ENCODE measurements at places on chromosomes 5 and 9. TPM values are rescaled to one million over a fixed set of nuclear protein-coding genes. Genes with fewer than 3 reads are reported as not detected.

Gene WDR5
- 17.1 TPM for total RNA-seq

DNA sequence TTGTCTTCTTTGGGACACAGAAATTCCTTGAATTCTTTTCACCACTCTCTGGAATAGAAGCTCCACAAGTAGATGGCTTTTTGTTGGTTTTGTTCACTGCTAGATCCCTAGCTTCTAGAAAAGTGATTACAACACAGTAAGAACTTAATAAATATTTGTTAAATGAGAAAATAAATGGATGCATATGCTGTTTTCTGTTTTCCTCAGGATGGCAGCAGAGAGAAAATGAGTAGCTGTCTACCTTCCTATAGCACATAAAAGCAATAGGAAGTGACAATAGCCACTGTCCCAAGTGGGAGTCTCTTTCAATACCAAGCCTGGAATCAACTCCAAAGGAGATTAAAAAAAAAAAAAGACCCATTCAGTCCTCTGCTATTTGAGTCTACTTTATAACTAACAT, 100.6 kb upstream of the NREP start:
- no peak for DNase-seq

DNA sequence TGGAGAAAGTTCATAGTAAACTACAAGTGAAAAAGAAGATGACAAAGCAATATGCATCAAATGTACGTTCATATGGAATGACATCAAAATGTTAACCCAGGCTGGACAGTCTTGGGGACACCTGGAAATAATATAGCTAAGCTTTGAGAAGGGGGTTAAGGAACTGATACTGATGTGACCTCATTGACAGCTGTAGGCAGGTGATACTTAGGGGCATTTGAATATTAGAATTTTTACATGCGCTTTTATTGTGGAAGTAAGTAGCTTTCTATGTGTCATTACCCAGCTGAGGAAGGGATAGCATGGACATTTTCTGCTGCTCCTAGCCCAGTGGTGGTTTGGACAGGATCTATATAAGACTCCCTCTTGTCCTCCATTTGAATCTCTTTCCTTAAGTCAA, 299.7 kb downstream of the CWC27 start:
- no peak for DNase-seq

Gene FREM1
- 6.8 TPM for total RNA-seq

Gene C5orf63
- total RNA-seq, result 3.3 TPM

Gene RNF180
- 49.6 TPM for total RNA-seq

DNA sequence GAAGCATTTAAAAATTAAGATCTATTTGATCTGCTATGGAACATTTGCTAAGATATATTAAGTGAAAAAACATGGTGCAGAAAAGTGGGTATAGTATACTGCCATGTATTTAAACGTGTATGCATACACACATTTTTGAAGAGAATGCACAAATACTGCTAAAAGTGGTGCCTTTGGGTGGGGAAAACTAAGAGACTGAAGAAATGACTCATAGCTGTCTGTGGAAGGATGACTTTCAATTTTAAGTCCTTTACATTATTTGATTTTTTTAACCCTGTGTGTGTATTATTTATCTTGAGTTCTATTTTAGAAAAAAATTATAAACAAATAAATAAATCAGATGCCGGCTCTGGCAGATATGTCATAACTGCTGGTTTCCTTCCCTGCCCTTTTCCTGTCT, 120.7 kb upstream of the SLIT3 start:
- DNase-seq, result no peak

Gene CDH12
- total RNA-seq, result not detected

GRCh38 chr5:1801222-1801966, at the start of gene NDUFS6:
TSS of gene NDUFS6 (plus strand) at chr5:1801407. CDS start at chr5:1801418, 11 bp downstream.
- DNase-seq, result peak; percentile 94

DNA sequence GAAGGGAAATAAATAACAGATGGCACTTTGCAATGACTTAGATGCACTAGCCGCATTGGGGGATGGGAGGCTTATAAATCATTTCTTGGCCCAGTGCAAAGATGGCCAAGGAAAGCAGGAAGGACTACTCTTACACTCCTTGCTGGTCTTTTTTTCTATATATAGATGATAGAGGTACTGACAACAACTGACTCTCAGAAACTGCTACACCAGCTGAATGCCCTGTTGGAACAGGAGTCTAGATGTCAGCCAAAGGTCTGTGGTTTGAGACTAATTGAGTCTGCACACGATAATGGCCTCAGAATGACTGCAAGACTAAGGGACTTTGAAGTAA, 1.7 kb downstream of the CCNG1 start:
- no peak for DNase-seq
